ENCODE measurements at places on chromosomes 3 and 15.

- H3K4me1 ChIP-seq: no peaks in the 10 kb centered on the region
- H3K27ac ChIP-seq: no peak overlapping the region
- H3K27me3 ChIP-seq: peaks cover 20% of the 10 kb centered on the region
- H3K36me3 ChIP-seq: no peaks in the 10 kb centered on the region
- no peak overlapping the region for H3K4me3 ChIP-seq
These were observed 291.7 kb upstream of the ROPN1 start for GRCh38 chr3:124283652-124284023.

GRCh38 chr3:132405188-132405587 is 12.1 kb upstream of the DNAJC13 start:
- H3K27me3 ChIP-seq: no peaks in the 10 kb centered on the region
- no peak overlapping the region for H3K4me3 ChIP-seq
- DNase-seq: no peak

- peak overlapping the region; percentile 91 for H3K27ac ChIP-seq
- H3K4me1 ChIP-seq: peaks cover 36% of the 10 kb centered on the region
- DNase-seq: peak; percentile 94
- H3K4me3 ChIP-seq: 0 out of 2 replicates have a peak overlapping the region, but pooled peaks have one; percentile 10
- no peaks in the 10 kb centered on the region for H3K27me3 ChIP-seq
These were observed 222.1 kb downstream of the THSD4 start for GRCh38 chr15:71337197-71337845.

DNA sequence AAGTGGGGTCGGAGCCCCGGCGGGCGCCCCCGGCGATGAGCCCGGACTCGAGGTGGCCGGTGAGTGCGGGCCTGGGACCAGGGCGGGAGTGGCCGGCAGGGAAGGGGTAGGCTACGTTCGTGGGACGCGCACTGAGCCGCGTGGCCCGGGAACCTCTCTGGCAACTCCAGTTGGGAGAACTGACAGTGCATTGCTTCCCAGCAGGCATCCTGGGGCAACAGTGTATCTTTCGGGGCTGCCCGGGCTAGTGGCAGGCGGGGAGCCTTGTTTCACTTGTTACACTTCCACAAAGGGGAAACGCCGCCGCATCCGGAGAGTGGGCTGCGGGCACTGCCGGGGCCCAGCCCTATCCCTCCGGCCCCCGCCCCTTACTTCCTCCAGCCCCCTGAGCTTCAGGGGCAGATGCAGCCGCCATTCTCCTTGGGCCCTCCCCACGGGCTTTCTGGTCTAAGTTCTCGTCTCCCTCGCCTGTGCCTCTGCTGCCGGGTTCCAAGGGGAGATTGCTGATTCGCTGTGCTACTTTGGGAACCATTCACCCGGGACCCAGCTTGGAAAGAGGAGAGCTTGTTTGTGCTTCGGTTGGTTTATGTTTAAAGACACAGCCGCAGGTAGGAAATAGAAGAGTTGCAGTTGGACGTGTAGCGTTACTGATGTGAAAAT is 675 bp downstream of the BRPF1 start:
- peaks cover 23% of the 10 kb centered on the region for H3K4me1 ChIP-seq
- no peak for DNase-seq
- peak overlapping the region; percentile 92 for H3K27ac ChIP-seq
- no peaks in the 10 kb centered on the region for H3K27me3 ChIP-seq
- peaks cover 23% of the 10 kb centered on the region for H3K36me3 ChIP-seq

DNA sequence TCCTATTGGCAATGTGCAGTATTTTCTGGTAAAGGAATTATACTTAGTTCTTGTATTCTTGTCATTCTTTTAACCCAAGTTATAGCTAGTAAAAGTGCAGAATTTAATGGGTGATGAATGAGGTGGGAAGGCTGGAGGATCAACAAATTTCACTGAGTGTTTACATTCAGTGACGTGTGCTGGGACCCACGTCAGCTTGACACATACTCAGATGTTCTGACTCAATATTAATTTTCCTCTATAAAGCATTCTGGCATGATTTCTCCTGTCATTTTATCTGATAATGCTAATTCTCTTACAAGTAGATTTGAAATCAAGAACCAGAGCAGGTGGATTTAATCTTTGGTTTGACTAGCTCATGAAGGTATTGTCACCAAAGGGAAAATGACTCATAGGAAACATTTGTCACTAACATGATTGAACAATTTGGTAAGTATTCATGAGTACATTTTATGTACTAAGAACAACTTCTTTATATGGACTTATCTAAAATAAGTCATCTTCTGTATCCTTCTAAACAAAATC is 71.0 kb upstream of the SYNPR start:
- H3K27me3 ChIP-seq: no peaks in the 10 kb centered on the region
- no peaks in the 10 kb centered on the region for H3K4me1 ChIP-seq
- peak; percentile 4 for DNase-seq
- H3K4me3 ChIP-seq: no peak overlapping the region
- no peaks in the 10 kb centered on the region for H3K36me3 ChIP-seq
- H3K27ac ChIP-seq: no peak overlapping the region

- no peak overlapping the region for H3K4me3 ChIP-seq
- 0 out of 2 replicates have a peak, but pooled peaks cover 6% of the 10 kb centered on the region for H3K36me3 ChIP-seq
- no peak overlapping the region for H3K27ac ChIP-seq
These were observed 57.4 kb upstream of the IMPG2 start for GRCh38 chr3:101377796-101378195.

- H3K4me3 ChIP-seq: no peak overlapping the region
- H3K4me1 ChIP-seq: no peaks in the 10 kb centered on the region
- H3K36me3 ChIP-seq: no peaks in the 10 kb centered on the region
- DNase-seq: peak; percentile 22
- H3K27ac ChIP-seq: no peak overlapping the region
These were observed 11.4 kb upstream of the COMMD2 start for GRCh38 chr3:149763565-149764195.

DNA sequence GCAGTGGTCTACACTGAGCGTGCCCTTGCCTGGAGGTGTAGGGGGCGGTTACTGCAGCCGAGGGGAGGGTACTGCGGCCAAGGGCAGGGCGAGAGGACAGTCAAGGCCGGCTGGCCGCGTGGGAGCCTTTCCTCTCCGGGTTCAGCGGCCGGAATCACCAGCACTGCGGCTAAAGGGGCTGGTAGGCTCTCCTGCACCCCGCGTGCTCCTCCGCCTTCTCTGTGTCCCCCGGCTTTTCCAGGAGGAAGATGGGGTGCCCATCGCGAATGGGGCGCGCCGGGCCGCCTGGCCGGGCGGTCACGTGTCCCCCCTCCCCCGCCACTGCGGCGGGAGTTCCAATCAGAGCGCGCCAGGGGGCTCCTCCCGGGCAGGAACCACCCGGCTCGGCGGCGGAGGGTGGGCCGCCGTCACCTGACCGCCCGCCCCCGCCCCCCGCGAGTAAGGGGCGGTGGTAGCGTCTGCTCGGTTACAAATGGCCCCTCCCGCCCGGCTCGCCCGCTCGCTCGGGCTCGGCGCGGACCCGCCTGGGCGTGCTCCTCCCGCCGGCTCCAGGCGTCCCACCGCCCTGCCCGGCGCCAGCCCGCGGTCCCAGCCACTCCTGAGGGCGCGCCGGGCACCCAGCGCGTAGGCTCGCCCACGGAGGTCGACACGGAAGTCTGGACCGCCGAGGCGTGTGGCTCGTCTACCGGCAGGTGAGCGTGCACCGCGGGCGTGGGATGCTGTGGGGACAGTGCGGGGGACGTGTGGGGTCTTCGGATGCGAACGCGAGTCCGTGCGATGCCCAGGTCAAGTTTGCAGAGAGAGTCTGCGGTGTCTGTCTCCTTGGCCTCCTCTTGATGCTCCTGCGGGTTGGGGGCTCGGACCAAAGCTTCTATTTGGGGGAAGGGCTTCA is 242.6 kb upstream of the TOPAZ1 start:
- DNase-seq: no peak
- no peaks in the 10 kb centered on the region for H3K36me3 ChIP-seq
- no peaks in the 10 kb centered on the region for H3K27me3 ChIP-seq
- no peak overlapping the region for H3K27ac ChIP-seq

- peaks cover 34% of the 10 kb centered on the region for H3K4me1 ChIP-seq
- H3K27ac ChIP-seq: no peak overlapping the region
- H3K27me3 ChIP-seq: no peaks in the 10 kb centered on the region
- no peak overlapping the region for H3K4me3 ChIP-seq
- no peaks in the 10 kb centered on the region for H3K36me3 ChIP-seq
- no peak for DNase-seq
These were observed 1.2 kb upstream of the IL1RAP start for GRCh38 chr3:190512666-190513065.

GRCh38 chr3:167602041-167602440 is 51.7 kb downstream of the WDR49 start:
- no peaks in the 10 kb centered on the region for H3K4me1 ChIP-seq
- DNase-seq: no peak
- H3K36me3 ChIP-seq: no peaks in the 10 kb centered on the region
- H3K27ac ChIP-seq: no peak overlapping the region
- H3K4me3 ChIP-seq: no peak overlapping the region

- no peak overlapping the region for H3K4me3 ChIP-seq
- H3K27ac ChIP-seq: no peak overlapping the region
- H3K27me3 ChIP-seq: no peaks in the 10 kb centered on the region
- H3K4me1 ChIP-seq: no peaks in the 10 kb centered on the region
These were observed 43.2 kb downstream of the KLHL25 start for GRCh38 chr15:85751291-85752123.

DNA sequence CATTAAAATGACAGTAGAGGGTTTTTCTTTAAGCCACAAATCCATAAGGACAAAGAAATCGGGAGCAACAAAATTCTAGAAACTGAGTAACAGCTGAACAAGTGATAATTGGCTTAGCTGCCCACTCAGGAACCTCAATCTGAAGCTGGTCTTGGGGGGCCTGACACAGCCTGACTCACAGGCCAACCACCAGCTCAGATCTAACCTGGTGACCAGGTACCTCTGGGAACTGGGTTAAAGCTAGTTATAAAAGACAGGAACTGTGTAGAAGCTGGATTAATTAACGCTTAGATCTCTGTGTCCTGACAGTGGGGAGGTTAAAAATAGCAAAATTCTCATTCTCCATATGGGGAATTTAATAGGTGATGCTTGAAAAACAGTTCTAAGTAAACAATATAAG is 161.9 kb downstream of the PLCL2 start:
- no peak overlapping the region for H3K27ac ChIP-seq
- no peaks in the 10 kb centered on the region for H3K27me3 ChIP-seq

- no peak overlapping the region for H3K4me3 ChIP-seq
- H3K36me3 ChIP-seq: no peaks in the 10 kb centered on the region
- H3K4me1 ChIP-seq: no peaks in the 10 kb centered on the region
These were observed 7.7 kb upstream of the C15orf39 start for GRCh38 chr15:75193976-75194375.

DNA sequence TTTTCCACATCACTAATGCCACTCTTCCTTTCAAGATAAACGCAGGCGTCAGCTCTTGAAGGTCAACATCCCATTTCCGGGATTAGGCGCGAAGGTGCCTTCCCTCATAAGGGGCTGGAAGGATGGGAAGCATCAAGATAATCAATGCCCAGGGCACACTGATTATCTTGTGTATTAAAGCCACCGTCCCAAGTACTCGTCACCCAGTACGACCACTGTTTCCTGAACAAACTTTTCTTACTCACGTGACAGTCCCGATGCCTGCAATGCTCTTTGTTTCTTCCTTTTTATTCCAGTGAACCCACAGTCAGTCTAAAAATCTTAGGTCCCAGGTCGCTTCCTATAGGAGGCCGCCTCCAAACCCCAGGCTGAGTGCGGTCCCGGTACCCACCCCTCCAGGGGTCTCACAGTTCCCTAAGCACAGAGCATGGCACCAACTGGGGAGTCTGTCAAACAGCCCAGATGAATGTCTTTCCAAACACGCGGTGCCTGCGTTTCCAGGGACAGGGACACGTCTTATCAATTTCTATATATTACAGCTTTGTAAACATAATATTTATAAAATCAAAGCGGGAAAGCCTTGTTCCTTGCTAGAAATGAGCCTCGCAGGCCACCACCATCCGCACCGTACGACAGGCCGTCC is 589 bp downstream of the ANAPC13 start:
- no peaks in the 10 kb centered on the region for H3K27me3 ChIP-seq
- H3K27ac ChIP-seq: peak overlapping the region; percentile 91
- peak overlapping the region; percentile 91 for H3K4me3 ChIP-seq
- peak; percentile 6 for DNase-seq

DNA sequence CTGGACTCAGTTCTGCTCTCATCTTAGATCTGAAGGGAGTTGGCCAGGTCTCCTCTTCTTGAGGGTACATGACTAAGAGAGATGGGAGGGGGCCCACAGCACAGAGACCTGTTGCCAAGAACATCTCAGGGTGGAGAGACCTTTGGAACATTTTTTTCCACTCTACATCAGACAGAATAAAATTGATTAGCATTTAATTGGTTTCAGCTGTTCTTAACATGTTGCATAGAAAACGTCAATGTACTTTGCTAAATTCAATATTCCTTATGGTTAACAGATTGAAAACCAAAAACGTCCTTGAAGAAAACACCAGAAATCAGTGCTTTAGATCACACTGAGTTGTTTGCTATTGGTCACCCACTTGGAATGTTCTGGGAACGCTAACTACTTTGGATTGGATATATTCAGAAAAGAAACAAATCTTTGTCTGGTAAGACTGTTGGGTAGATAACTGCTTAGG is 36.4 kb upstream of the FSTL1 start:
- H3K36me3 ChIP-seq: no peaks in the 10 kb centered on the region
- H3K27me3 ChIP-seq: no peaks in the 10 kb centered on the region
- H3K4me3 ChIP-seq: no peak overlapping the region
- H3K27ac ChIP-seq: no peak overlapping the region
- peak; percentile 25 for DNase-seq

Data from PC-3 (cell line).